ENCODE measurements at places on chromosomes 3 and 15.

DNA sequence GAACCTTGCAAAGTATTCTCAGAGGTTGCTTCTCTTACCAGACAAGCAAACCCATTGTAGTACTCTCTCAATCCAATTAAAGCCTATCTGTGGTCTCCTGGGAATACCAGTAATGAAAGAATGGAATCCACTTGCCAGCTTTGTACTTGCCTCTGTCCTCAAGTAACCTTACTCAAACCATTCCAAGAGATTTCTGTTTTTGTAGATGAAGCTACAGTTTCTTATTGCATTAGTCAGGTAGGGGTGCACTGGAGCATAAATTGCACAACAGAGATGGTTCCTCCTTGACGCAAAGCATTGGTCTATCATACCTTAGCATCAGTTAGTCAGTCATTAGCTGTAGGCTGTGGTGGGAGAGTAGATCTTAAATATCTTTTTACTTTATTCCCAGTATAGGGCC is 52.9 kb downstream of the BTLA start:
- DNase-seq = no peak

DNA sequence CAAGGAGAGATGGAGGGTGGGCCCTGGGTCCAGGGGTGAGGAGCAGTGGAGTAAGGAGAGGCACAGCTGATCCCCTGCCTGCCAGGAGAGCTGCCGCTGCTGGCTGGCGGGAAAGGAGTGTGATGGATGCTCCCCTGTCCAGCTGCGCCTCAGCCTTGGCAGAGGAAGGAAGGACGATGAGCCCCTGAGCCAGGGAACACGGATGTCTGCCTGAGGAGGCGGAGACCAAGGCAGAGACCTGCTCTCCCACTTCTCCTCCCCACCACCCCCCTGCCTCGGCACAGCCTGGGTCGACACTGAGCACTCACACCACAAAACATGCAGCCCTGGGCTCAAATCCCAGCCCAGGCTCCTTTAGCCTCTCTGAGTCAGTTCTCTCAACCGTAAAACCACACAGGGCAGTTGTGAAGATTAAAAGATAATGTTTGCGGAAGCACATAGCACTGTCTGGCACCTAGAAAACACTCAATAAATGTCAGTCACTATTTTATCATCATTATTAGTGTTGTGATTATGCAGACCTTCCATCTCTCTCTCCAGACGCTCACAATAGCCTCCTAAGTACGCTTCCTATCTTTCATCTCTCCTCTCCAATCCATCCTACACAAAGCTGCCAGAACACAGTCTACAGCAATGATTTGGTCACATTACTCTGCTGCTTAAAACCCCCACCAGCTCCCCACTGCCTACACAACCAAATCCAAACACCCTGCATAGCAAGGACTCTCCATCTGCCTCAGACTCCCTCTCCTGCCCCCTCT is 52.2 kb downstream of the SEMA5B start:
- no peak for DNase-seq

DNA sequence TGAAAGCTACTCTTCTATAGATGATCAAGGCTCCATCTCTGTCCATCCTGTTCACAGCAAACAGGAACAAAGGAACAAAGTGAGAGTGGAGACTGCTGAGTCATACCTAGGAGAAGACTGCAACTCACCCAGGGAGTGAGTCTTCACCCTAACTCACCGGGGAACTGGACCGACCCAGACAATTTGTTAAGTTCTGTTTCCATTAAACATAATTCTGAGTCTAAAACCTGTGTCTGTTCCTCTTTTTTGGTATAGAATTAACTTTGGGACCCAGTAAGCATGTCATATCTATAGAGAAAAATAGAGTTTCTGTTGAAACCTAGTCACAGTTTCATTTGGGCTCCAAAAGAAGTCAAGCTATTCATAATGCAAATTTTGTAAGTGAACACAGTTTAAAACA is 21.6 kb downstream of the CCDC80 start:
- DNase-seq = no peak

DNA sequence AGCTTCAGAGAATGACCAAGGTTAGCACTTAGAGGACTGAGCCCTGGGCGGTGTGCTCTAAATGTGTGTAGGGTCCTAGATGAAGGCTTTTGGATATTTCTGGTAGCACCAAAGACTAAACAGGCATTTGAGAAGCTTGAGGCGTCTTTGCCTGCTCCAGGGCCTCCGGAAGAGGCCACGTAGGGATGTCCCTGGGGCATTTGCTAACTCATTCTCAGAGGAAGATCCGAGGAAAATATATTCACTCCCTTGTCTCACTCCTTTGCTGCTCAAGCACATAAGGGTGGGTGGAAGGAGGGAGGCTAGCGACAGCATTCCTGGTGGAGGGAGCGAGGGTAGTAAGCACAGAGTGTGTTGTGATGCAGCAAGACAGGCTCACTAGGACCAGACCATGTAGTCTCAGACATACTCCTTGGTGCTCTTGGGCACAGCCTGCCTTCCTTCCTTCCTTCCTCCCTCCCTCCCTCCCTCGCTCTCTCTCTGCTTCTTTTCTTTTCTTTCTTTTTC is 38.5 kb upstream of the XCR1 start:
- DNase-seq = no peak

DNA sequence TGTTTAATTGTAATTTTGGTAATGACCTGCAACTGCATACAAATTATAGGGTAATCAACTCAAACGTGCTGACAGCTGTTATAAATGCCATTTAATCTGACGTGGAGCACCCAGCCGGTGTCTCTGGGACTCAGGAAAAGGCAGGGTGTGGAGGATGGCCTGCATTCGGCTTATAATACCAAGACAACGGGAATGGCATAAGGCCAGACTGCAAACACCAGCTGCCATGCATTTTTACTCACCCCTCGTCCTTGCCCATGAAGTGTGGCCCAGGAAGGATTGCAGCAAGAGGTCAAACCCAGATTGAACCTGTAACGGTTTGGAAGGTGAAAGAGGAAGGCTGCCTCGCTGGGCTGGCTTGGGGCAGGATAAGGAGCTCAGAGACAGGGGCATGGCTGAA is 96.4 kb downstream of the WNT7A start:
- no peak for DNase-seq

DNA sequence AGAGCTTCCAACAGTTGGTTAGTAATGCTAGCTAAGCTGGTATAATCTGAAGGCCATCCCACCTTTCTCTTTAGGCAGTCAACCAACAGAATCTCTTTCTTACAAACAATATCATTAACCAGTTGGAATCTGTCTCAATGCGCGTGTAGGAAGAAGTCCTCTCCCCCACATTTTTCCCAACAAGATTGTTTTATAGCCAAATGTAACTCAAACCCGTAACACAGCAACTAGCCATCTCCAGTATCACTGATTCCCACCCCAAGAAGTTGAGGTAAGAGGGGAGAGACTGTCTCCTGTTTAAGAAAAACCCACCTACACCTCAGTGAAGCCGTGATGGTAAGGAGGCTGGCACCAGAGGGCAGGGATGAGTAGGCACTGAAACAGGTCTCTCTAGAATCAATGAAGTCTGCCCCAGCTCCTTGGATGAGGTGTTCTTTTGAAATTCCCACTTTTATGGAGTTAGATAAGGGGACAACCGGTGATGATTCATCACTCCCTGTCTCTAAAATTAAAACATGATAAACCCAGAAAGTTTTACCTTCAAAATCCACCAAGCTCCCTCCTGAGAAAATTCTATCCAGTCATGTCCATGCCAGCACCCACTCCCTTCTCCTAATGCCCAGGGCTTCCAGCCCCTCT is 30.9 kb downstream of the CDC25A start:
- no peak for DNase-seq

- peak; percentile 63 for DNase-seq
These were observed 31.8 kb downstream of the CCNL1 start for GRCh38 chr3:157127831-157128767.

DNA sequence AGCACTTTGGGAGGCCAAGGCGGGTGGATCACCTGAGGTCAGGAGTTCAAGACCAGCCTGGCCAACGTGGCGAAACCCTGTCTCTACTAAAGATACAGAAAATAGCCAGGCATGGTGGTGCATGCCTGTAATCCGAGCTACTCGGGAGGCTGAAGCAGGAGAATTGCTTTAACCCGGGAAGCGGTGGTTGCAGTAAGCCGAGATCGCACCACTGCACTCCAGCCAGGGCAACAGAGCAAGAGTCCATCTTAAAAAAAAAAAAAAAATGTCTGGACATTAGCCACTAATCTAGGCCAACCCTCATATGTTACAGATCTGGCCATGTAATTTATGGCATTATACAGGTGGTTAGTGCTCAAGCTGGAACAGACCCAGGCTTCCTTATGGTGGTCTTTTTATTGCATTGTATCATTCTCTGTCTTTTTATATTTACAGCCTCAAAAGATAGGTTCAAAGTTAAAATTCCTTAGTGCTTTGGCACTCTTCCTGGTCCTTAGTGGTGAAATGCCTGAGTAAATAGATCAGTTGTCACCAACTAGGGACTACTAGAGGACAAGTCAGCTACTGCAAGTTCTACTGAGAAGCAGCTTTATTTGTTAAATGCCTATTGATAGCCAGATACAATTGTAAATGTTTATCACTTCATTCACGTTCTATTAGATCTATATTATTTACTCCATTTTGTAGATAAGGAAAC is 16.0 kb downstream of the STARD9 start:
- no peak for DNase-seq

DNA sequence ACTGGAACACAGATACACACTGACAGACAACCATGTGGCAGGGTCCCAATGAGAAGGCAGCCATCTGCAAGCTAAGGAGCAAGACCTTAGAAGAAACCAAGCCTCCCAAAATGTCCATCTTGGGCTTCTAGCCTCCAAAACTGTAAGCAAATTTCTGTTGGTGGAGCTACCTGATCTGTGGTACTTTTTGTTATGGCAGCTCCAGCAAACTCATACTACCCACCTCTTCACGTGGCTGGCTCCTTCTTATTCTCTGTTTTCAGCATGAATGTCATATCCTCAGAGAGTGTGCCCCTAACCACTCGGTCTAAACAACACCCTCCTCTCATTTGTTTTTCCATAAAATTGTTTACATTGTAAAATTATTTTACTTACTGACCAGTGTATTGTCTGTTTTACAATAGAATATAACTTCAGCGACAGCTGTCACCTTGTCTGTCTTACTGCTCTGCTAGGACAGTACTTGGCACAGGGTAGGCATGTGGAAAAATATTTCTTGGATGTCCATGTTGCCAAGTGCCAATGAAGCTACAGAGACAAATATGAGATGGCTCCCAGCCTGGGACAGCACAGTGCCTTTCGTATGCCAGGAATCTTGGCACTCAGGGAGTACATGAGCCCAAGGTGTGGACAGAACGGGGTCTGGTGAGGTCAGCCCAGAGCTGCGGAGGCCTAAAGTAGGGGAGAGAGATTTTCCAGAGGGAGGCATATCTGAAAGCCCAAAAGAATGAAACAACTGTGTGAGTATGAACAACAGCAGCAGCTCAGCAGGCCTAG is 17.4 kb upstream of the SLC25A36 start:
- no peak for DNase-seq

GRCh38 chr3:123194552-123194951 is 7.2 kb upstream of the SEC22A start:
- no peak for DNase-seq

- no peak for DNase-seq
These were observed 289.7 kb downstream of the MAGI1 start for GRCh38 chr3:65749066-65749465.
